ENCODE measurements at places on chromosomes 16 and 17.

DNA sequence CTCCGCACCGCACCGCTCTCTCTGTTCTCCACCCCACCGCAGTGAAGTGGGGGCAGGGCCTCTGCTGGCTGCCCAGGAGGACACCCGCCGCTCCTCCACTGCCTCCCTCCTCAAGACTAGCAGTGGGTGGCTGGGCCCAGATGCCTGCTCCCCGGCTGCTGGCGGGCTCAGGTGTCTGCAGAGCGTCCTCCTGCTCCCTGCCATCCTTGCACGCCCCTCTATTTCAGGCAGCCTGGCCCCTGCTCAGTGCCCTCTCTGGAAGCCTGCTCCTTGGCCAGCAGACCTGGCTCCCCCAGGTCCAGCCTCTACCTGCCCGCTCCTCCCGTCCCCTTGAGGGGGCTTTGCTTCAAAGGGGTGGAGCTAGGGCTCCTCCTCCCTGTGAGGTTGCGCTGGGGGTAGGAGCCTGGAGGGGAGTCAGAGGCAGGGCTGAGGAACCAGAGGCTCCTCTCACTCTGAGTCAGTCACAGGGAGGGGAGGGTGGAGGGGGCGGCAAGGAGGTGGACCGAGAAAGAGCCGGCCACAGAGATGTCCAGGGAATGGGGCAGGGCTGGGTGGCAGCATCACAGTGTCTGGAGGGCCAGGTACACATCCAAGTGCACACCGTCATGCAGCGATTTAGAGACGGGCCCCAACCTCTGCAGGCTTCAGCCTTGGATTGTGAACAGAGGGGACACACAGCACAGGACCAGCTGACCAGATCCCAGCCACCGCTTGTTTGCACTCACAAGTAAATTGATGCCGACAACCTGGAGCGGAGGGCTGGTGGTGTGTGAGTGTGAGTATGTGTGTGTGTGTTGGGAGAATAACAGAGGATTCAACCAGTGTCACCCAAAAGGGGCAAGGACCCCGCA lies 9.8 kb upstream of the TMEM92 start:
- DNase-seq = no peak

DNA sequence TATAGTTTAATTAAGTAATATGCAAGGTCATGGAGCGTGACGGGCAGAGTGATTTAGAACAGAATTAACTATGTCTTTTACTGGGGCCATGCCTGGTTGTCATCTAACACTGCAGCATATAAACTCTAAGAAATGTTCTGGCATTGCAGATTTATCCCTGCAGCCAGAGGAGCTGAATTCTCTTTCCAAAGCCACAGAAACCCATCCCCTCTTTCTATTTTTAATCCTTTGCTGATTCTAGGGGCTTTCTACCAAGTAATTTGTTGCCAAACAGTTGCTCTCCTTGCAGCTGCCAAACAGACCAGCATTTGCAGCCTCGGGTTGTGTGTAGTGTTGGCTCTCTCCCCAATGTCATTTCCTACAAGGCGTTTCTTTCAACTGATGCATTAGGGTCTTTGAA lies 243.2 kb upstream of the MON1B start:
- no peak for DNase-seq

- DNase-seq = peak; percentile 34
Measured at GRCh38 chr17:80034791-80035686, 633 bp downstream of the TBC1D16 start.

GRCh38 chr17:17063546-17064122 lies 21.4 kb downstream of the MPRIP start:
- peak; percentile 11 for DNase-seq

GRCh38 chr17:80247561-80247960 lies 13.1 kb upstream of the RNF213 start:
- no peak for DNase-seq

- DNase-seq = no peak
Measured at GRCh38 chr17:45107293-45108010, 24.9 kb downstream of the PLCD3 start.

DNA sequence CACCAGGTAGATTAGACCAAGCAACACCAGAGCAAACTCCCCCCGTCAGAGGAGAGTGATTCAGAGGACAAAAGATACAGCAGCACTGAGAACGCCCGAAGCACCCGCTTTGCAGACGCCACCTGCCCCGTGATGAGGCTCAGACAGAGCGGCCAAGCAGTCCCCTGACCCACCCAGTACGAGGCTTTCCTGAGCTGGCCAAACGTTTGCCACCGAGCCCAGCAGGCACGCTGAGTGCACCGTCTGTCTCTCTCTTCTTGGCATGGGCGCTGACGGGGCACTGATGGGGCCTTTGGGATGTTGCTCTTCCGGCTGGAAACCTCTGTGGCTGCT lies 19.4 kb upstream of the WDR45B start:
- no peak for DNase-seq

- DNase-seq = no peak
Measured at GRCh38 chr17:77280304-77281121, 139.7 kb downstream of the SEC14L1 start.

- DNase-seq = no peak
Measured at GRCh38 chr17:31050948-31051347, 43.8 kb upstream of the NF1 start.

- DNase-seq = no peak
Measured at GRCh38 chr17:67479148-67479547, 102.1 kb downstream of the PITPNC1 start.

GRCh38 chr17:79065105-79065670 lies 9.4 kb upstream of the ENGASE start:
- peak; percentile 60 for DNase-seq

- no peak for DNase-seq
Measured at GRCh38 chr16:82177555-82177954, 7.5 kb upstream of the MPHOSPH6 start.

GRCh38 chr17:3271072-3271848 lies 26.9 kb downstream of the OR3A1 start:
- DNase-seq = no peak

- DNase-seq = no peak
Measured at GRCh38 chr17:34675605-34676004, 96.2 kb downstream of the TMEM132E start.

DNA sequence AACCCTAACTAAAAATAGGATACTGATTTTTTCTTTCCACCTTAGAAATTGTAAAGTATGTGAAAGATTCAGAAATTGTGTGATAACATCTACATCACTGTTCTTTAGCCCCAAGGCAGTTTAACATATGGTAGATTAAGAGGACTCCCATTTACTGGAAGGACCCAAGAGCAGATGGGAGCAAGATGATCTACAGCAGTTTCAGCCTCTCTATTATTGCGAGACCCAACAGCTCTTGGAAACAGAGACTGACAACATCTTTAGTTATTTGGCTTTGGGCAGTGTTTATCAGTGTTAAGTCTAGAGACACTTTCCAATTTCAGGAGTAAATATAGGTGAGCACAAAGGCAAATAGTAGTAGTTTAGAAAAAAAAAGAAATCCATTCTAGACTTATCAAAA lies 124.9 kb upstream of the CORO6 start:
- no peak for DNase-seq

- no peak for DNase-seq
Measured at GRCh38 chr16:89407925-89408300, 82.4 kb downstream of the ANKRD11 start.

- no peak for DNase-seq
Measured at GRCh38 chr17:18181358-18181757, 2.3 kb upstream of the ALKBH5 start.

DNA sequence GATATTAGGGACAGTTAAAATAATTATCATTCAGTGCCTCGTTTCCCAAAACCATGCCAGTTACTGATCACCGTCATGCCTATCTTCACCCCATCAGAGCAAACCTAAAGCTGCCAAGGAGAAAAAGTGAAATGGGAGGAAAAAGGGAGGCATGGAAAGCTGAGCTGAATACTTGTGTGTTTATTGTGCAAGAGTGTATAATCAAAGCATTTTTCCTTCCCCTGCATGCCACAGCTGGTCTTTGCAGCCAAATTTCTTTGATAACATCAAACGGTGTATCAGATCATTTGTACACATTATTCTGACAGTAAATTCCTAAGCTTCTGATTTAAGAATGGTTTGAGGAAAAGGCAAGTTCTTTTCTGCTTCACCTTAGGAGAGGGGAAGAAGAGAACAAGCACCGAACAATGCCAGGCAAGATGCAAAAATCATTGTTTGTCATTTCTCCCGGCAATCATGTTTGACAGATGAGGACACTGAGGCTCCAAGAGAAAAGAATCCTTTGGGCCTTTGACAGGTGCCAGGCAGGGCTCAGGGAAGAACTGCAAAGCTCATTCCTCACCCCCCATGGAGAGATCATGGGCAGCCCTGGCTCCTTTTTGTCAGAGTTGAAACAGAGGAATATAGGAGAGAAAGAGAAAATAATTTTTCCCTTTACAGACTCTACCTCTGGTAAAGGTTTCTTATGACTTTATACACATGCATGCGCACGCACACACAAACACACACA lies 51.4 kb upstream of the ARHGAP44 start:
- DNase-seq = no peak

DNA sequence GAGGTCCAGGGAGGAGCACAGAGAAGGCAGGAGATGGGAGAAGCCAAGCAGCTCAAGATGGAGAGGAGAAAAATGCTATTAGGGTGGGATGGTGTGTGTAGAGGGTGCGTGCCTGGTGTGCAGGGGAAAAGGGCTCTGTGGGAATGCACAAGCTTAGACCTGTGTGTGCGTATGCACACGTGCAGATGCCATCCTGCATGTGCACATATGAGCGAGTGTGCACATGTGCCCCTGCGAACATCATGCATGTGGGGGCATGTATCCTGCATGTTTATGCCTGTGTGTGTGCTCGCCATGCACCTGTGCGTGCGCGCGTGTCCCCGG lies 438 bp upstream of the KCNJ12 start:
- no peak for DNase-seq

DNA sequence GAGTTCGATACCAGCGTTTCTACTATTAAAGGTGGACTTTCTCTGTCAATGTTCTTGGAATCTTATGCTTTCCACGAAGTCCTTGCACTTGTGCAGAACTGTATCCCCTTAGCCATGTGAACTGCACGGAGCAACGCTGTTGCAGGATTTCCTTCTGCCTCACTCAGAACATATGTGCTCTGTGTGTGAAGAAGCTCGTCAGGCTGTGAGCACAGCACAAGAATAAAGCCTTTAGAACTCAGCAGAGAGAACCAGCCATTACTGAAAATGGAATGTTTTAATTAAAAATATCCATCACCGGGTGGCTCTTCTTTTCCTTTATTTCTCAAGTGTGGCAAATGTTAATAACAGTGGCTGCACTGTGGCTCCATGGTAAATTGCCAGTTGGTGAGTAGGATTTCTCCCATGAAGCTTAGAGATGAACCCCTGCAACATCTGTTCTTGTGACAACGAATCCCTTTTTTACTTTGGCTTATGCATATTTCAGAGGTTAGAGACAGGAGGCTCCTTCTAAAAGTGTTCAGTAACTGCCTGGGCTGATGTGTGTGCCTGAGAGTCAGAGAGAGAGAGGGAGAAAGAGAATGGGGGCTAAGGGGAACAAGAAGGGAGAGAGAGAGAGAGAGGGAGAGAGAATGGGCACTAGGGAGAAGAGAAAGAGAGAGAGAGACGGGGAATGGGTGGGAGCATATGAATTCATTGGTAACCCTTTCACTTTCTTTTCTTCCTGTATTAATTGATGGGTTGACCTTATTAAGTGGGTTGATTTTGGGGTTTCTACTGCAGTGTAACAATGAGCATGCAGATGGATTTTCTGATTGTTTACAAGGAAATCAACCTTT lies 50.0 kb downstream of the RPTOR start:
- no peak for DNase-seq
